A549 treated with CORT108297 at 1 μM for 4 hours (cell line): ENCODE measurements at places on chromosomes 5 and 9. TPM values are rescaled to one million over a fixed set of nuclear protein-coding genes. Genes with fewer than 3 reads are reported as not detected.

Gene RASEF
- total RNA-seq = 7.1 to 9.2 TPM (median 8.5 TPM) in 5 replicates

Gene NTNG2
- total RNA-seq = 1.6 to 2.4 TPM (median 1.9 TPM) in 5 replicates

Gene SPINK13
- 0.10 TPM in 1 of 5 replicates, not detected in the others for total RNA-seq

Gene SV2C
- not detected in 5 replicates for total RNA-seq

Gene ROR2
- 0.83 to 2.0 TPM (median 1.8 TPM) in 5 replicates for total RNA-seq

Gene HRH2
- 0.46 to 0.82 TPM (median 0.65 TPM) in 5 replicates for total RNA-seq
